Stimulated activated CD4-positive, alpha-beta T cell treated with anti-CD3 and anti-CD28 coated beads, Interleukin-4, amount 100 ng/mL, for 48 hours (primary cell): ENCODE measurements at places on chromosomes 5 and 9.

DNA sequence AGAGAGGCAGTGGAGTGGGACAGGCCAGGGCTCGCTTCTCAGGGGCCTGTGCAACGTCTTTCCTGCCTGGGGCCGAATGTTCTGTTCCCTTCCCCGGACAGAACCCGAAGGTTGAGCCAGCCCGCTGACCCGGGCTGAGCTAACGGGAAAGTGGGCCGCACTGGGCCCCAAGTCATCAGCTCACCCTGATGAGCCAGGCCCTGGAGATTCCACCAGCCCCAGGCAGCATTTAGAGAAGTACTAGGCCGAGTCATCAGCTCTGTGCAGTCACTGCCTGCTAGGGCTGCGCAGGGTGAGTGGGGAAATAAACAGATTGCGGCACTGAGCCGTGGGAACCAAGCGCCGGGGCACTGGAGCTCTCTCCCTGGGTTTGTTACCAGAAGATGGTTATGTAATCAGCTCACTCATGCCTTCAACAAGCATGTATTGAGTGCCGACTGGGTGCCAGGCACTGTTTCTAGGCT lies 29.1 kb upstream of the DUSP1 start:
- DNase-seq, result no peak

- no peak for DNase-seq
Observed at GRCh38 chr9:28053096-28053777, 480.0 kb upstream of the C9orf72 start.

DNA sequence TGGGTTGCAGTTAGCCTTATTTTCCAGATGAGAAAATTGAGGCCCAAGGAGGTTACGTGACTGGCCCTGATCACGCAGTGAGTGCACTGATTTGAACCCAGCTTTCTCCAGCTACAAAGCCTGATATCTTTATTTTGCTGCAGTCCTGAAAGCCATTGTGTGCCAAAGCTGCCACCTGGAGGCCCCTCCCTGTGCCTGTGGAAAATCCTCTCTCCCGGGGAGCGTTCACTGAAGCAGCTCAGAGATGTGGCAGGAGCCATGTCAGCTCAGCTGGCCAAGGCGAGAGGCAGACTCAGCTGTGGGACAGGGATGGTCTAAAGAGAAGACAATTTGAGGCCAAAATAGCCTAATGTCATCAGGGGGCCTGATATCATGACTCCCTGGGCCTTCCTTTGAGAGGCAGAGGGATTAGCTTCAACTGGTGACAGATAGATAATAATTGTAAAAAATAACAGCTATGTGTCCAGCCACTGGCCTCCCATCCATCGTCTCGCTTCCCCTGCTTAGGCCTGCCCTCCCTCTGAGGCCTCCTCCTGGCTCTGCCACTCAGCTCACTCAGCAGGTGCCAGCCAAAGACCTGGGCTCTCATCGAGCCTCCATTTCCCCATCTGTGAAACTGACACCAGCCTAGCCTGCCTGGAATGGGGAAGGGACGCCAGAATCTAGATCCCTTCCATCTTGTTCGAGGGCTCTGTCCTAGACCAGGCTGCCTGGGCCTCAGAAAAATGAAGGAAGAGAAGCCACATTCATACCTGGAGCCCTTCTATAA lies 74.3 kb upstream of the GGTA1 start:
- no peak for DNase-seq

DNA sequence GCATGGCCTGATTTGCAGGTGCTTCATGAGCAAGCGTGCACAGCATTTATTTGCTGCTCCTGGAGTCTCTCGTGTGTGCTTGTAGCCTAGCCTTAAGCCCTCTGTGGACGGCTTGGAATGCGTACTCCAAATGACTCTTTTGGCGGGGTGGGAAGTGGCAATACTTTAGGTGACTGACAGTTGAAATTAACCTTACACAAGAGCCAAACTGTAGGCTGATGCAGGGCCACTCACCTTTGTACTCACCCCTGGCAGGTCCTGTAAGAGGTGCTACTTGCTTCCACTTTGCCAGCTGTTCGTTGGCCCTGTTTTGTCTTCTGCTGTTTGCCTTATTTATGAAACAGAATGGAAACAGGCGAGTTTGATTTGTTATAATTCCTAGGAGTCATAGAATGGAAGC lies 22.9 kb downstream of the TENT4A start:
- no peak for DNase-seq

- no peak for DNase-seq
Observed at GRCh38 chr5:146595088-146595487, 79.1 kb upstream of the GPR151 start.

GRCh38 chr9:29060041-29060440 lies 1486.8 kb upstream of the C9orf72 start:
- no peak for DNase-seq

- DNase-seq, result no peak
Observed at GRCh38 chr5:10582512-10582897, 18.6 kb downstream of the ANKRD33B start.

DNA sequence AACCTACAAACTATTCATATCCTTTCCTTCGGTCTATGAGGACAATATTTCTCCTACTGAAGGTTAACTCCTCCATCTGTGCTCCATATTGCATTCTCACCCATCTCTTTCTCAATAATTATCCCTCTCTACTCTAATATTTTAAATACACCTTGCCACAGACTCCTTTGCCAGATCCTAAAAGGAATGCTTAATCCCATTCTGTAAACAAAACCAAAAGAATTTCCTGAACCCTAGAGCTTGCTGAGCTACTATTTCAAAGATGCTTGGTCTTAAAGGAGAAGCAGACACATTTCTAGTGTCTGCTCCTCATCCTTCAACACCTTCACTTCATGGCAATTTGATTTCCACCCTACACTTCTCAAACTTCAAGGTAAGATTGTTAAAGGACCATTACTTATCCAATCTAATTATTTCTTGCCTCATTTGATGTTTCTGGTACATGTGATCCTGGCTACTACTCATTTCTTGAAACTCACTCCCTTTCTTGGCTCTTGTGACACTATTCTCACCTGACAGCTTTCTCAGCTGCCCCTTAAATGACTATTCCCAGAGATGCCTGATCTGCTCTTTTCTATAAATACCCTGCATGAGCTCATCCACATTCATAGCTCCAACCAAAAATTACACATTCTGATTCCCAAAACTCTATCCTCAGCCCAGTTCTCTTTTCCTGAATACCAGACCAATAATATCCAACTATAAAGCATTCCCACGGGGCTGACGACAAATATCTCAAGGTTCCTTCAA lies 20.2 kb downstream of the HOMER1 start:
- DNase-seq, result no peak
